Karpas-422 (cell line): ENCODE measurements at places on chromosomes 16 and 17.

- no peak for DNase-seq
Measured at GRCh38 chr17:73533127-73533526, 111.1 kb downstream of the SDK2 start.

GRCh38 chr16:30892670-30893416 lies 1.0 kb downstream of the BCL7C start:
- DNase-seq, result no peak

- DNase-seq, result no peak
Measured at GRCh38 chr17:67712375-67712774, 5.4 kb upstream of the NOL11 start.

DNA sequence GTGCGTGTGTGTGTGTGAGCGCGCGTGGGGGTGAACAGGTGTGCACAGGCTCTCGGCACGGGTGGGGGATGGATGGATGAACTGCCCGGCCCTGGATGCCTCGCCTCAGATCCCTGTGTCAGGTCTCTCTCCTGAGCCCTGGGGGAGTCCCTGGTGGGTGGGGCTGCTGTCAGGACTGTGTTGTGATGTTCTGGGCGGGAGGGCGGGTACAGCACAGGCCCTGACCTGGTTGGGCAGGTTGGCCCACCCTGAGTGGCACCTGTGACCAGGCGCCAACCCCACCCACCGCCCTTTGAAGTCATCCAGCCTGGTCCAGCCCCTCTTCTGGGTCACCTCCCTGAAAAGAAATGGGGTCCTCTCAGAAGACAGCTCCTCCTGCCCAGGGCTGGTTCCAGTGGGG lies 41.6 kb upstream of the TAC4 start:
- no peak for DNase-seq

- DNase-seq, result no peak
Measured at GRCh38 chr17:7048968-7049367, 5.1 kb upstream of the SLC16A11 start.

DNA sequence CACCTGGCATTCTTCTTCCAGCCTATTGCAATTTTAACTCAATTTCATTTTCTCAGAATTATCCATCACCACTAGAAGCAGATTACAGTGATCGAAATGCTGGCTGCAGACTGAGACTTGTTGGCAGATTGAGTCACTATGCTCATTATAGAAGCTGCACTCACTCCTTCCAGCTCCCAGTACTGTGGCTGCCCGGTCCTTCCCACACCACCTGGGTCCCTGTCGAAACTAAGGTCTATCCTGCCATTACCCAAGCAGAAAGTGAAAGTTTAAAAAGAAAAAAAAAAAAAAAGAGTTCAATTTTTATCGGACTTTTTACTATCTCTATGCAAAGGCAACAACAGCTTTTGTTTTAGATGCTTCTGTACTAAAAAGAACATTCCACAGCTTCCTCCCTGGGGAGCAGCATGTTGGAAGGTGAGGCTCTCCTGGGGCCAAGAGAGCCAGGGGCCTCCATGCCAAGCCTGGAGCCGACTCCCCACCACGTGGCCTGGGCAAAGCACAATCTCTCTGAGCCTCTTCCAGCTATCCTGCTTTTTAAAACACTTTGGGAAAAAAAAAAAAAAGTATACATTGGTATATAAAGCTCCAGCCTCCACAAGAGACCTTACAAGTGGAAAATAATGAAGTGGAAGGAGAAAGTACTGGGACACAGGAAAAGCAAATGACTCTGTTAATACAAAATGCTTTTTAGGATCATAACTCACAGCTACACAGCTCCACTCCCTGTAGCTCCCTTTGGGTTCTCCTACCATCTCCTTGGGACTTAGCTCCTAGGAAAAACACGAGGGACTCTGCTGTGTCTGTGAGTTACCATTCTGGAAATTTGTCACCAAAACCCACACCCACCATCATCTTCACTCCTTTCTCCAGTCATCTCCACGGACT lies 77.8 kb downstream of the USP31 start:
- no peak for DNase-seq

DNA sequence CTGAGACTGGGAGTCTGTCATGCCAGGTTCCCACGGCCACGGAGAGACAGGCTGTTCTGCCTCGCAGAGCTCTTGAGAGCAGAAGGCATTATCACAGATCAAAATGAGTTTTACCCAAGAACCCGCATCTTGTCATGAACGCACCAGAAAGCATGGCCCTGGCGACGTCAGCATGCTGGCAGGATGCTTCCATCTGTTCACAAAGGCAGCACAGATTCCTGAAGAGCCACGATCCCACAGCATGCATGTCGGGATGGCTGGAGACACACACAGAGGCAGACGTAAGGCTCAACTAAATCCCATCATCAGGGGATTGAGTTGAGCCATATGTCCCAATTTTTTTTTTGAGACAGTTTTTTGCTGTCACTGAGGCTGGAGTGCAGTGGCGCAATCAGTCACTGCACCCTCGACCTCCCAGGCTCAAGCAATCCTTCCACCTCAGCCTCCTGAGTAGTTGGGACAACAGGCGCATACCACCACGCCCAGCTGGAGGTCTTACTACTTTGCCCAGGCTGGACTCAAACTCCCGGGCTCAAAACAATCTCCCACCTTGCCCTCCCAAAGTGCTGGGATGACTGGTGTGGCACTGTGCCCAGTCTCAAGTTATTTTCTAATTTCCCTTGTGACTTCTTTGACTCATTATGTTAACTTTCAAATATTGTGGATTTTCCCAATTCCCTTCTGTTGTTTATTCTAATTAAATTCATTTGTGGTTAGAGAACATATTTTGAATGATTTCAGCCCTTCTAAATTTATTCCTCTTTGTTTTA lies 11.1 kb downstream of the FANCA start:
- DNase-seq, result no peak

- peak; percentile 64 for DNase-seq
Measured at GRCh38 chr16:4846503-4846900, 586 bp downstream of the GLYR1 start.
